Type B pancreatic cell (in vitro differentiated cells): ENCODE measurements at places on chromosomes 2 and 18. TPM values are rescaled to one million over a fixed set of nuclear protein-coding genes. Genes with fewer than 3 reads are reported as not detected.

C2orf66 gene
- total RNA-seq = 0.29 TPM in 1 of 2 replicates, not detected in the other

MEIS1 gene
- 250 and 255 TPM in 2 replicates for total RNA-seq

CREG2 gene
- 1.9 and 4.2 TPM in 2 replicates for total RNA-seq

LOXHD1 gene
- not detected in 2 replicates for total RNA-seq

MEMO1 gene
- total RNA-seq = 45.0 and 48.5 TPM in 2 replicates

PTCD3 gene
- 116 and 155 TPM in 2 replicates for total RNA-seq

PREB gene
- total RNA-seq = 52.3 and 53.6 TPM in 2 replicates

DNA sequence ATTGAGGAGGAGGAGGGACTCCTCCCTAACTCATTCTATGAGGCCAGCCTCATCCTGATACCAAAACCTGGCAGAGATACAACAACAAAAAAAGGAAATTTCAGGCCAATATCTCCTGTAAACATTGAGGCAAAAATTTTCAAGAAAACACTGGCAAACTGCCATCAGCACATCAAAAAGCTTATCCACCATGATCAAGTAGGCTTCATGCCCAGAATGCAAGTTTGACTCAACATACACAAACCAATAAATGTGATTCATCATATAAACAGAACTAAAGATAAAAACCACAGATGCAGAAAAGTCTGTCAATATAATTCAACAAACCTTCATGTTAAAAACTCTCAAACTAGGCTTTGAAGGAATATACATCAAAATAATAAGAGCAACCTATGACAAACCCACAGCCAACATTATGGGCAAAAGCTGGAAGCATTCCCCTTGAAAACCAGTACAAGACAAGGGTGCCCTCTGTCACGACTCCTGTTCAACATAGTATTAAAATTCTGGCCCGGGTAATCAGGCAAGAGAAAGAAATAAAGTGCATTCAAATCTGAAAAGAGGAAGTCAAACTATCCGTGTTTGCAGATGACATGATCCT lies 1014.3 kb downstream of the CBLN2 start:
- DNase-seq = no peak

DNA sequence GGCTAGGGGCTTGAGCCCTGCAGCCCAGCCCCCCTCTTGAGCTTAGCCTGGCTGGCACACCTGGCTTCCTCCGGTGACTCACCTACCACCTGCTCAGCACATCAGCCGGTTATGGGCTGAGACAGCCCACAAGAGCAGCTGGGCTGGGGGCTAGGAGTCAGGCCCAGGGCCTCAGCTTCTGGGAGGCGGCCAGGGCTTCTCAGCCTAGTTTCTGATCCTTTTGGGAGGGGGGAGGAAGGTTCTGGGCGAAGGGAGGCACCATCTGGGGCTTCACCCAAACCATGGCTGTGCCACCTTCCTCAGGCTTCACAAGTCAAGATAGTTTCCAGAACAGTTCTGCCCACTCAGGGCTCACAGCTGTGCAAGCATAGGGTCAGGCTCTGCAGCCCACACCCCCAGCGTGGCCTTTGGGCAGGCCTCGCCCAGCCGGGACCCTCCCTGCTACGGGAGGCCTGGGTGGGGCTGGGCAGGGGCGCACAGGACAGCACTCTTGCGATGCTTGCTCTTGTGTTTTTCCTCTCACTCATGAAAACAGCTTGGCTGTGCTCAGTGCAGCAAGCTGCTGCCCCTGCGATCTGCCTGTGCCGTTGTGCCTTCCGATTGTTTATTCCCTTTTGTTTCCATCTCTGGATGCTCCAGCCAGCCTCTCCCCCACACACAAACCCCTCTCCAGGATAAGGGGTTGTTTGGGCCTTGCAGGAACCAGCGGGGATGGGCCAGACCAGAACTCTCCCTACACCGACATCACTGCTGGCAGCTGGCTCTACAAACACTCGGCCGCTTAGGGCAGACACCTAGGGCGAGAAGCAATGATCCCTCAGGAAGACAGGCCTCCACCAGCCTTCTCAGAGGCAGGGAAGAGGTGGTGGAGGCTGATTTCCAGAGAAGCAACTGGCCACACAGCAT lies 26.1 kb upstream of the SEMA4C start:
- no peak for DNase-seq

DNA sequence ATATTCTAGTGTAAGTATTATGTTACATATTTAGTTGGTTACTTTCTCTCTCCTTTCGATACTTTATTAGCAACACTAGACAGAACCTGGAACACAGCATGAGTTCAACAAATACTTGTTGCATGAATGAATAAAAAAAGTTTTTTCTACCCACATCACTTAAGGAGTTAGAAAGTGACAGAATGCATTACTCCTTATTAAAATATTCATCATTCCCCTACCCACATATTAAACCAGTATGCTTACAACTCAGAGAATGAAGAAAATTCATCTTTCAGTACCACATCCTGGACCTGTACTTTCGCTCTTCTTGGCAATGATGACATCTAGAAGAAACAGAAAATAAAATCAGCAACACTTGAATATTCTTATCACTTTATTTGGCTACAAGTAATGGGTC lies 6.0 kb downstream of the SRBD1 start:
- DNase-seq = no peak

GRCh38 chr2:159792599-159792998 lies 5.4 kb downstream of the CD302 start:
- DNase-seq = no peak

DNA sequence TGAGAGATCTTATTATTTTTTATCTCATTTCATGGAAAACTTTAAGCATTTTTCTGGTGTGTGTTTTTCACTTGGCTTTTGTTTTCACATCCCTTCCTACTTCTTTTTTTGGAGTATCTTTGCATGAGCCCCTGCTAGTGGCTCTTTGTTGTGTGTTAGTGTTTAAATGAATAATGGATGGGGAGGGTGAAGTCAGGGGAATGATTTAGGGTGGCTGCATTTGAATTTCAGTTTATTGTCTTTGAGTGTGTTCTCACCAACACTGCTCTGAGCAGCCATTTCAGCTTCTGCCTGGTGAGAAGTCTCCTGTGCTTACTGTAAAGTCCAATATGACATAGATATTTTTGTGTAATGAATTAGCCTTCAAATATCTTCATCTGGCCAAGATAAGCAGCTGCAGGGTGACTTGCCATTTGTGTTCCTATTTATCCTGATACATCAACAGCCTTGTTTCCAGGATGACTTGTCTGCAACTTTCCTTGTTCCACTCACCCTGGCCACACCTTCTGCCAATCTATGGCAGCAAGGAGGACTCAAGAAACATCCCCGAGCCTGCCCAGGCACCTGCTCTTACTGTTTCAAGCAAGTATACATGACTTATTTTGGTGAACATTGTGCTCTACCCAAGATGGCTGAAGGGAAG lies 182.6 kb downstream of the PDE11A start:
- DNase-seq = no peak

DNA sequence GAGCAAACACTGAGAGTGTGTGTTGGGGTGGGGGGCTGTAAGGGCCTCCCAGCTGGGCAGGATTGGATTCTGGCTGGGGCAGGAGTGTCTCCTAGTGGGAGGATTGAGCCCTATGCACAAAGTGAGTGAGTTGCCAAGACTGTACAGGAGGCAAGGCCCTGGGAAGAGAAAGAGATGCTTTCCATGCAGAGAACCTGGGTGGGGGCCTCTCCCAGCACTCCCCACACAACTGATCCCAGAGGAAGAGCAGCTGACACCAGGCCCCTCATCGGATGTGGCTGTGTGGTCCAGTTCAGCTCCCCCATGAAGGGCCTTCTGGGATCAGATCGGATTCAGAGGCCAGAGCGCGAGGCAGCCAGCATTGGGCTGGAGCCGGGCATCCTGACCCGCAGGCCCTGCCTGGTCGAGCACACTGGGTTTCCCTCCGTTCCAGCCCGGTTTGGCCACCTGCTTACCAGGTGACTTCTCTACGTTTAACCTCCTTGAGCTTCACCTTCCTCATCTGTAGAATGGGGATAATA lies 49.4 kb upstream of the FAHD2A start:
- DNase-seq = peak; percentile 52

GRCh38 chr2:168375195-168375798 lies 80.8 kb upstream of the CERS6 start:
- DNase-seq = no peak

DNA sequence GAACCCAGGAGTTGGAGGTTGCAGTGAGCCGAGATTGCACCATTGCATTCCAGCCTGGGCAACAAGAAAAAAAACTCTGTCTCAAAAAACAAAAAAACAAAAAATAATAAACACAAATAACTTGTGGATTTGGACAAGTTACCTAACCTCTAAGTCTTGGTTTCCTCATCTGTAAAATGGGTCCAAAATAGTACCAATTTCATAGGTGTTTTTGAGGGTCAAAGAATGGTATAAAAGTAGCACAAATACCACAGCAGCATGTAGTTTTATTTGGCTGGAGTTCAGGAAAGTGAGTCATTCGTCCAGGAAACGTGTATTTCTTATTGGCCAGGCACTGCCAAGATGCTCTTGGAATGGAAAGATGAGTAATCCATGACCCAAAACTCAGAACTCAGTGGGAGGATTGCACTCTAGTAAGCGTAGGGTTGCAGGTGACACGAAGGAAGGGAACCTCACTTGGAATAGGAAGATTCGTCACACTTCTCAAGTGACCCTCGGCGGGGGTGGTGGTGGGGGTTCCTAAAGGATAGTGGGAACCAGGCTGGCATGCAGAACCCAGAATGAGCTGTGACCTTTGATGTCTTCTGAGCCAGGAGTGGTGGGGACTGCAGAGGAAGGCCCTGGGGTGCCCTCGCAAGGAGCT lies 24.4 kb downstream of the GRHL1 start:
- DNase-seq = no peak

DNA sequence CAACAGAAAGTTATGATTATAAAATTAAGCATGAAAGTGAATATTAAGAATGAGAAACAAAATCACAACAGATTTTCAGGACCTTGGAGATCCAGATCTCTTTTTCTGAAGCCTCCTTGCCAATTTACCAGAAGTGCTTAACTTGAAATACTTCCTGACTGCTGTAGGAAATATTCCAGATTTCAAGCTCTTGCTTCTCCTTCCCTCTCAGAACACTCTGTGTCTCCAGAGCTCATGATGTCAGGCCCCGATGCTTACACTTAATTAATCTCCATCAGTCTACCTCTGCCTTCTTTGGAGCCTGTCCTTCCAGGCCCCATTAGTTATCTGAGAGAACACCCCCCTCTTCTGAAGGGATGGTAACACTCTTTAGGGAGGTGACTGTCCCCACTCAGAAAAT lies 20.7 kb upstream of the NT5C1B start:
- DNase-seq = no peak

GRCh38 chr2:201964631-201965206 lies 68.9 kb upstream of the FZD7 start:
- DNase-seq = no peak

DNA sequence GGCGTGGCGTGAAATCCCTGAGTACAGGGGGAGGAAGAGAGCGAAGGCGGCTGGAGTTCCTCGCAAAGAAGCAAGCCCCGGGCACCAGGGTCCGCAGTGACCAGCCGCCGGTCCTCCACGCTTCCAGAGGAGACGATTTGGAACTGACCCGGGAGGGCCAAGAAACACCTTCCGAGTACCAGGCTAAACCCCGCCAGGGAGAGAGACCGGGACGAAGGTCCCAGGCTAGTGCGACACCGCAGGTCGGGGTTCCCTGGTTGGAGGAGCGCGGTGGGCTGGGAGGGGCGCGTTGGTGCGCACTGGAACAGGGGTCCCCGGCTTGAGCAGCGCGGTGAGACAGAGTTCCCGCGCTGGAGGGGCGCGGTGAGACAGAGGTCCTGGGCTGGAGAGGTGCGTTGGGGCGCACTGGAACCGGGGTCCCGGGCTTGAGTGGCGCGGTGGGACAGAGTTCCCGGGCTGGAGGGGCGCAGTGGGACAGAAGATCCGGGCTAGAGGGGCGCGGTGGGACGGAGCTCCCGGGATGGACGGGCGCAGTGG lies 901 bp downstream of the WDFY1 start:
- peak; percentile 72 for DNase-seq
